Esophagus squamous epithelium (tissue), 5 donors: ENCODE measurements at places on chromosomes 6 and 20.

GRCh38 chr20:17987988-17988387 lies 19.2 kb downstream of the MGME1 start:
- DNase-seq = no peak

- no peak for DNase-seq
These were observed 480 bp upstream of the NT5E start for GRCh38 chr6:85449388-85449817.

- DNase-seq = no peak
These were observed 56.6 kb downstream of the ARID1B start for GRCh38 chr6:156833755-156834154.

DNA sequence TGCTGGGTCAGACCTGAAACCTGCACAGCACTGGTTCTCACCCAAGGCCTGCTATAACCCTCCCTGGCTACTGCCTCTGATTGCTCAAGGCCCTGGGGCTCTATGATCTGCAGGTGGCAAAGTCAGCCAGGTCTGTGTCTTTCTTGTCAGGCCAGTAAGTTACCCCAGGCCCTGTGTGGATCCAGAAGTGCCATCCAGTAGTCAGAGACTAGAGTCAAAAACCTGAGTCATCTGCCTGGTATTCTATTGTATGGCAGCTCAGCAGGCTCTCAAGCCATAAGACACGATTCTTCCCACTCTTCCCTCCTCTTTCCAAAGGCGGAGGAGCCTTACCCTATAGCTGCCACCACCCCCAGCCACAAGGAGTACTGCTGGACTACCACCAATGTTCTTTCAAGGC lies 593.0 kb downstream of the FRK start:
- no peak for DNase-seq

DNA sequence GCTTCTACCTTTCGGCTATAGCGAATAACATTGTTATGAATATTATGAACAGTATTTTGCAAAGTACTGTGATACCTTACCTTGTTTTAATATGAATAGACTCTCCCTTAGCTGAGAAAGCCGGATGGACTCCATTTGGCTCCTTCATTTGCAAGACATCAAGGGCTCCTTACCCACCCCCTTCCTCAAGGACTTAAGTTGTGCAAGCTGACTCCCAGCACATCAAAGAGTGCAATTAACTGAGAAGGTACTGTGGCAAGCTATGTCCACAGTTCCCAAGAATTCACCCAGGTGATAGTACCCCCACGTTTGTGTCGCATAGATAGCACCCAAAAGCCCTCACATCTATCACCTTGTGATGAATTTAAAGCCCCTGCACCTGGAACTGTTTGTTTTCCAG lies 11.2 kb downstream of the CST5 start:
- DNase-seq = no peak

- no peak for DNase-seq
These were observed 193.8 kb downstream of the TAF4 start for GRCh38 chr20:61871913-61872312.

GRCh38 chr20:22546344-22546743 lies 38.0 kb downstream of the FOXA2 start:
- no peak for DNase-seq

- no peak for DNase-seq
These were observed 31.8 kb downstream of the ZDHHC14 start for GRCh38 chr6:157412791-157413190.

- DNase-seq = no peak
These were observed 637 bp upstream of the SLC22A3 start for GRCh38 chr6:160347259-160348222.

- DNase-seq = no peak
These were observed 169.1 kb upstream of the SHLD1 start for GRCh38 chr20:5580940-5581708.

- DNase-seq = peak; percentile 17
These were observed 546 bp downstream of the C6orf136 start for GRCh38 chr6:30647242-30648116.
